Prostate gland (tissue), 2 donors: ENCODE measurements at places on chromosomes 6 and 20.

DNA sequence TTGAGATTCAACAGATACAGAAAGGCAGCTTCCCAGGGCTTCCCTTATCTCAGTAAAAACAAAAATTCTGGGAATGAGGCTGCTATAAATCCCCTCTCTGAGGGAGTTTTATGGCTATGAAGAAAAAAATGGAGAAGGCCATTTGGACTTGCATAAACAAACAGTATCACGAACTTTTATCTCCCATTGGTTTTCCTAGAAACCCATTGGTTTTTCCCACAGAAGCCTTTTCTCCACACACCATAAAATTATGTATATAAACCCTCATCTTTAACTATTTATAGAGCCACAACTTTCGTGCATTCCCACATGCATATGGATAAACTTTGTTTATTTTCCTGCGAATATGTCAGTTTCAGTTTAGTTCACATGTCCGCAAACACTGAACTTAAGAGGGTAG, 36.2 kb upstream of the BTBD3 start:
- DNase-seq: no peak

GRCh38 chr20:48405909-48406308, 421.9 kb downstream of the PREX1 start:
- DNase-seq: no peak

- DNase-seq: no peak
These were observed 31.6 kb downstream of the GSTA2 start for GRCh38 chr6:52731719-52732118.

DNA sequence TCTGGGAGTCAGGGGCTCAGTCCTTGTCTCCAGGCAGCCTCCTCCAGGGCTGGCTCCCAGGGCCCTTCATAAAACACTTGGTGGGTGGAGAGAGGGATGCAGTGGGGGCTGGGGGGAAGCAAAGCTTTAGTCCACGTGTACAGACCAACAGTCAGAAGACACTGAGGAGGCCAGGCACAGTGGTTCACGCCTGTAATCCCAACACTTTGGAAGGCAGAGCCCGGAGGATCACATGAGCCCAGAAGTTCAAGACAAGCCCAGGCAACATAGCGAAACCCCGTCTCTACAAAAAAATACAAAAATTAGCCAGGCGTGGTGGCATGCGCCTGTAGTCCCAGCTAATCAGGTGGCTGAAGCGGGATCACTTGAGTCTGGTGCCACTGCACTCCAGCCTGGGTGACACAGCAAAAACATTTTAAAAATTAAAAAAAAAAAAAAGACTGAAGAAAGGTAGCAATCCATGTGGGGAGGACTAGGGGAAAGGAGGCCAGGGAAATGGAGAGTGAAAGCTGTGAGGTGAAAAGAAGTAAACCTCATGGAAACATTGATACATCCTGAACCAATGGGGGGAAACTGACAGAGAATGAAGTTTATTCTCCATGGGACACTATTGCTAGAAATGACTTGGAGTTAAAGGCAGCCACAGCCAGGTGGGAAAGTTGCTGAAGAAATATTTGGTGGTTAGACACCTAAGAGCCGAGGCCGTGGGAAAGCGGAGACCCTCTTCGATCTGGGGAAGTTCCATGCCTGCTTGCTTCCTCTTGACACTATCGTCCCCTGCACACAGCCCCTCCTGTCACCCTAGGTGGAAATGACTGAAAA, 35.4 kb downstream of the PIM1 start:
- no peak for DNase-seq

GRCh38 chr6:101683884-101684283, 290.4 kb downstream of the GRIK2 start:
- no peak for DNase-seq

DNA sequence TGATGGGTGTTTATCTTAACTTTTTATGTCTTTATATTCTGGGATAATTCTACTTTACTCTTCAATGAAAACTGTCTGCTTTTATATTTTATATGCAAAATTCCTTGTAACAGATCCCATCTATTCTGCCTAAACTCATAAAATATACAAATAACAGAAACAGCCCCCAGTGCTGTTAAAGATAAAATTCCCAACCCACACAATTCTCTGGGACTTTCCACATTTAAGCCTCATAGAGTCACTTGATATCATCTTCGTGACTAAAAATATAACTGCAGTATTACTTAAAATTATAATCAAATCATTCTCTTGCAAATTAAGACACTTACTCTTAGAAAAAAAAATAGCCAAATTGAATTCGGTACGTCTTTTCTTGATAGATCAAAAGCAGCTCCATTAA, 60.2 kb downstream of the INSM1 start:
- DNase-seq: no peak

DNA sequence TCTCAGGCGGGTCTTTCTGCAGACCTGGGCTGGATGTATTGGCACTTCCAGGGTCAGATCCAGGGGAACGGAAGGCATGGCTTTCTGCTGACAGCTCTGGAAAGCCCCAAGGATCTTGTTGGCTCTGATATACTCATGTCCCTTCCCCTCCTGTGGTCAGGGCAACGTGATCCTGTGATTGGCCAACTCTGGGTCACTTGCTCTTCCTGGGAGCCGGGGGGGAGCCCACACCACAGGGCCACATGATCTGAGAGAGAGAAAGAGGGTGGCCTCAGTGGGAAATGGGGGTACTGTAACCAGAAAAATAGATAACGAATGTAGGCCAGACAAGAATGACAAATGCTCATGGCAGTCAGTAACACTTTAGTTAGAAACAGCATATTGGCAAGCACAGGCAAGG, 223.0 kb downstream of the NFATC2 start:
- no peak for DNase-seq

- DNase-seq: no peak
These were observed 55.0 kb downstream of the CD83 start for GRCh38 chr6:14172562-14172961.

GRCh38 chr6:135938576-135939207, 87.2 kb downstream of the PDE7B start:
- no peak for DNase-seq

GRCh38 chr6:100177956-100178355, 183.9 kb upstream of the MCHR2 start:
- DNase-seq: no peak

- no peak for DNase-seq
These were observed 89.1 kb downstream of the AFG1L start for GRCh38 chr6:108383981-108384380.

DNA sequence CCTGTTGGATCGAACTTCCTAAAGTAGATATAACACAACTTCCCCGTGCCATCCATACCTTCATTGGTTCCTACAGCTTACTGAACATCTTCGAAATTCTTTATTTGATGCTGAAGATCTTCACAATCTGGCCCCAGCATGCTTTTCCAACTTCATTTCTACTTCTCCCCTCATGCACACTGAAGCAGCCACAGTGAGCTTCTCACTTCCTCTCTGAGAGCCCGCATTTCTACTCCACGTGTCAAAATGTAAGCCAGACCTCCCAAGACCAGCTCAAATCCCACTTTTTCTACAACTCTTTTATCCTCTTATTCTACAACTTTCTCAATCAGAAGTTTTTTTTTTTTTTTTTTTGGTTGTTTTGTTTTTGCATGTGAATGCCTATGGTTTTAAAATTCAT, 254.7 kb downstream of the GMPR start:
- DNase-seq: no peak

DNA sequence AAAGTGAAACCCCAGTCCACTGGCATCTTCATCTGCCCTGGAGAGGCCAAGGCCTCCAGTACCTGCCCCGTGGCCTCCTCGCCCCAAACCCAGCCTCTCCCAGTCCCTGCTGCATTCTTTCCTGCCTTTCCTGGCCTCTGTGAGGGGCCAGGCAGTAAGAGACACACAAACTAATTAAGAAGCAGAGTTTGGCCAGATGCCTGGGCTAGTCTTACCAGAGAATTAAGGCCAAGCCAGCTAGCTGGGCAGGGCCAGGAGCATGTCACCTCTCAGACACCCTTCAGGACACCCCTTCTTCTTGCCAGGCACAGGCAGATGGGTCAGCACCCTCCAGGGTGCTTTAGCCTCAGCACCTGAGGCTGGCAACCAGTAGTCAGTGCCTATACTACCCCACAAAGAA, 2.4 kb downstream of the MDGA1 start:
- DNase-seq: no peak

DNA sequence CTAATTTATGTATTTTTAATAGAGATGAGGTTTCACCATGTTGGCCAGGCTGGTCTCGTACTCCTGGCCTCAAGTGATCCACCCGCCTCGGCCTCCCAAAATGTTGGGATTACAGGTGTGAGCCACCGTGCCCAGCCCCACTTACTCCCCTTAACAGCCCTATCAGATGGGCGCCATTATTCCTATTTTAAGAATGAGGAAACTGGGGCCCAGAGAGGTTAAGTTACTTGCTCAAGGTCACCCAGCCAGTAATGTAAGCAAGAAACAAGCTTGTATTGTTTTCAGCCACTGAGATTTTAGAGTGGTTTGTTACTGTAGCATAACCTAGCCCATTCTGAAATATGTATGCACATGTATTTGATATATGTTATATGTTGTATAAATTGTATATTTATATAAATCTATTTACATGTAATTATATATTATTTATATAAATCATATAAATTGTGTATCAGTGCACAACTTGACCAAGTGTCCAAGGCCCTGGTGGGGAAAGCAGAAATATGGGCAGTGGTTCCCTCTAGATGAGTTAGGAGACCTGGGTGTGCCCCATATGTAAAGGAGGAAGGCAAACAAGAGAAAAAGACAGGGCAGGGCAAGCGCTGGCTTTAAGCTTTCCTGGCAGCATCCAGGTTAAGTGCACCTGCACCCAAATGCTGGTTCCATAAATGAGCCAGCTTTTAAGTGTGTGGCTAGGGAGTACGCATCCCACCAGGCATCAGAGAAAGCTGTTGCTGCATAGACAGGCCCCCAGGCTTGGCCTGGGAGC, 1.2 kb upstream of the GUCA1A start:
- DNase-seq: no peak

DNA sequence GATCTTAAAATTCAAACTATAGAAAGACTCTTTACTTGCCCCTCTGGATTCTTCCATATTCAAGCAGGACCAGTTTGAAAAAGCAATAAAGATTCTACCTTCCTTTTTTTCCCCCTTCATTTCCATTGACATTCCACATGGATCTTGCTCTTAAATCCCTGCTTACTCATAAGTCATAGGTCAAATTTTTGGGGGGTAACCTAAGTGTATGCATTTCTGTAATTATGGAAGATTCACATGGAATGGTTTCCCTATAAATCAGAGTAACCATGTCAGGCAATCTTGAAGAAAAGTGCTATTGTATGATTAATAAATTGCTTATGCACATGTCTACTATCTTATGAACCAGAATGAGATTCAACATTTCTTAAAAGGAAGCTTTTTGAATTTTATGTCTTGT, 551.0 kb downstream of the HAO1 start:
- DNase-seq: no peak

DNA sequence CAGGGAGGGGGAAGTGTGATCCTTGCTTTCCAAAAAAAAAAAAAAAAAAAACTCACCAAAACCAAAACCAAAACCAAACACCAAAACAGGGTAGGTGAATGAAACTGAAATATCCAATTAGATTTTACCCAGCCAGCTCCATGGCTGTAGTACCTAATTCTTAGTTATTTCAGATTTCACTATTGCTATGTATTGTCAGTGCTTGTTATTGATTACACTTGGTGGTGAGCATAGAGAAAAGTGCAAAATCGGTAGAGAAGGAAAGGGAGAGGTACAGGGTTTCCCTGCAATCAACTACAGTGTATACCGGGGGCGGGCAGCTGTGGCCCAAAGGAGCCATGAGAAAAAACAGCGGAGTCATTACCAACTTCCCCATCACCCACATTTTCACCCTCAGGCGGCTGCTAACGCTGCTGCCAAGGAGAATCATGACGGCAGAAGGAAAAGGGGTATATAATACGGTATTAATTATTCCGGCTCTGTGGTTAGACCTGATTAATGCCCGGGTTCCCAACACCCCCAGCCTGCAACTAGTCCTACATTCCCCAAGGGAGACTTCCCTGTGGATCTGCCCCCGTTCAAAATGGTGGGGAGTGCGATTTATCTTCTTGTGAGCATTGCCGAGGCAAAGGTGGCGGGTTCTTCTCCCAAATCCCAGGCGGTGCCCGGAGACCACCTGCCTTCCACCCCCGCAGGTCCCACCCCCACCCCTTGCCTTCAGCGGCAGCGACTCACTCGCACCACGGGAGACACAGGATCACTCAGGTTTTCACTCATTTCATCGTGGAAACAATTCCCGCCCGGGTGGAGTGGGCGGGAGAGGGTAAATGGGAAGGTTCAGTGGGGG, at the start of gene C6orf62:
C6orf62 (minus strand) TSS at position 30 of the 847 bp plus-strand sequence. CDS start 486 bp downstream, outside the sequence.
- DNase-seq: no peak

DNA sequence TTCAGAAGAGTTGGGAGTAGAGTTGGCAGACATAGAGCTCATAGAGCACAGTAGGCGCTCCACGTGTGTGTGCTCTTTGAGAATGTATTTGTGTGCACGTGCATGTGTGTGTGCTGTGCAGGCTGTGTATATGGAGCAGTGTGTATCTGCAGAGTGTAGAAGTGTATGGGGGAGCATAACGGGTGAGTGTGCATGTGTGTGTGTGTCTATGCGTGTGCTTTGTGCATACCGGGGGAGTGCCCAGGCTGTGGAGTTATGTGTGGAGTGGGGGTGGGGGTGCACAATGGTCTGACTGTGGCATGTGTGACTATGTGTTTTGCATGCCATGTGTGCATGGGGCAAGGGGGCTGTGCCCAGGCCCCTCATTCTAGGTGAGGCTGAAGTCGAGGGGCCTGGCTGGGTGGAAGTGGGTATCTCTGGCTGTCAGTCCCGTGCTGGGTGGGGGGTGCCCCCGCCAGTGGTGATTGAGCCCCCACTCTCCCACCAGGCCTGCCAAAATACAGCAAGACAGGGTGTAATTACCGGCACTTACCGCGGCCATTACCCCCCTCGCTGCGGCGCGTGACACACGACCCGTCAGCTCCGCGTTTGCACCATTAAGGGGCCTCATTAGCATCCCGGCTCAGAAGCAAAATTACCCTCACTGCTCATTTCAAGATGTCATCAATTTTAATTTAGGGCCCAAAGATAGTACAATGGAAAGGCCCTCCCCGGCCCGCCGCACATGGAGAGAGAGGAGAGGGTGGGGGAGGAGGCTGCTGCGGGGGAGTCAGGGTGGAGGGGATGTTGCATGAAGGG, 39.1 kb downstream of the MDFI start:
- no peak for DNase-seq

DNA sequence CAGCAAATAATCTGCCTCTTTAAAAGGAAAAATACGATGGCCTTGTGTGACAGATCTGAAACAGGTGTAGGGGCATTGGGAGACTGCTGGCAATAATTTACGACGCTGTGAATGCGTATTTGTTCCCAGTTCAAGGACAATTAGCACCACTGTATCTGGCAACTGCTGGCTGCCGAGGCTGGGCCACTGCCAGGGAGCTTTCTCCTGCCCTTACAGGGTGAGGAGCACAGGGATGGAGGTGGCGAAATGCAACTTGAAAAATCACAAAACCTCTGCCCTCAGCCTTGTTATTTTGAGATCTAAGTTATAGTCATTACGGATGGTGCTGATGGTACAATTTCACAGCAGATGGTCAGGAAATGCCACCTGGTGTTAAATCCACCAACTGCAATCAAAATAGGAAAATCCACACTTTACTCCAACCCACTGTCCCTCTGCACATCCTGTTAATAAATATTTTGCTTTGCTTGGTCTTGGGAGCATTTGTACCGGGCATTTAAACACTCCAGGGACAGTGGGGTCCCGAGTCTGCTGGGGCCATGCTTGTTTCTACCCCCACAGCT, 6.4 kb downstream of the MYLK4 start:
- no peak for DNase-seq
